KG1 (cell line): ENCODE measurements at places on chromosomes 2 and 18.

- DNase-seq: peak; percentile 23
These were observed 515.8 kb downstream of the GALR1 start for GRCh38 chr18:77765468-77765867.

- no peak for DNase-seq
These were observed 168.9 kb upstream of the CDH20 start for GRCh38 chr18:61164321-61164720.

- DNase-seq: no peak
These were observed 467.8 kb downstream of the ZEB2 start for GRCh38 chr2:144052083-144052482.

- DNase-seq: no peak
These were observed 384.1 kb downstream of the TNS1 start for GRCh38 chr2:217618744-217619143.

DNA sequence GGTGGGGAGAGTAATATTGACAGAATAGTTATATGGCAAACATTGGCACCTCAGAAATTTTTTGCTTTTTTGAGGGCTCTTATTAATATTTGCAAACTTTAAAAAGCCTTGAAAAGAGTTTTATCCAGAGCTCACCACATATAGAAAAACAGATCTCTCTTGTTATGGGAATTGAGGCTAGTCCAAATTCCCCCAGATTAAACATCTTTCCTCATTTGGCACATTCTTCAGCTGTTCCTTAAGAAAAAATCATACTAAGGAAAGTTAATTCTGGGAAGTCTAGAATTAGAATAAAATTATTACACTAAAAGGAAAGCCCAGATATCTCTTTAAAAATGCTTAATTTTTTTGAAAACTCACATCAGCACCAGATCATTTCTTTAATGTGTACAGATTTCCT lies 5.6 kb downstream of the TFPI start:
- no peak for DNase-seq

DNA sequence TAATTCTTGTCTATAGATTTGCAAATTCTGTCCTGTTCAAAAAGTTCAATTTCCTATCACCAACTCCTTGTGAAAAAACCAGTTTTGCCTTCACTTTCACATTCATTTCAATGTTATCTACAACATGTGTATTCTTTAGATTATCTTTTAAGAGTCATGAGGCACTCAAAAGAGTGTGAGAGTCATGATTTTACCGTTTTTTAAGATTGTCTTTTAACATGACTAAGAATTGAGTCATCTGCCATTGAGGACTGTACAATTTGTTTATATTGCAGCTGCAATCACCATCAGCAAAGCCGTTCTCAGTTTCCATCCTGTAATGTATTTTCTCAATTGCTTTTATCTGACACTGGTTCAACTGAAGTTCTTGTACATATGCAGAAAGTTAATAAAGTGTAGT lies 275.8 kb downstream of the LNPK start:
- no peak for DNase-seq

- DNase-seq: no peak
These were observed 1.1 kb upstream of the IMP4 start for GRCh38 chr2:130341562-130342019.

GRCh38 chr18:66109981-66110380 lies 359.2 kb downstream of the CDH7 start:
- no peak for DNase-seq

- DNase-seq: no peak
These were observed 11.0 kb downstream of the TBR1 start for GRCh38 chr2:161426922-161427663.

- no peak for DNase-seq
These were observed 11.7 kb downstream of the YIPF4 start for GRCh38 chr2:32289165-32289999.

DNA sequence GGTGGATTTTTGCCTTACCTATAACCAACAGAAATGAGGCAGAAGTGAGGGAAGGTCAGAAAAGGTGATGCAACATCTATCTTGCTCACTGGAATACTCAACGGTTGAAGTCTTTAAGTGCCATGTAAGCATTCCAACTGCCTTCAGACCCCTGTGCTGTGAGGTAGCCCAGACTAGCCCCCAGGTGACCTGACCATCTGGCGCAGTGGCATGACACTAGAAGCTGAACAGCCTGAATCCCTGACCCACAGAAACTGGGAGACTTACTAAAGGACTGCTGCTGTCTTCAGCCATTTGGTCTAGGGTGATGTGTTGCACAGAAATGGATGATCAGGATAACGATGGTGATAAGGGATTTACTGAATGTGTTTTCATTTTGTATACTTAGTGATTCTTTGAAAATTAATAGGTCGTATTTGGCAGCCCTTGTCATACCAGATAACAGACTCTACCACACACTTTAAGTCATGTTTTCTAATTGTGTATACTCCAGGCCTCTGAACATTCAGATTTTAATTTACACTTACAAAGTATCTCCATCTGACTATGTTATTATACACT lies 161.5 kb downstream of the STK39 start:
- no peak for DNase-seq

DNA sequence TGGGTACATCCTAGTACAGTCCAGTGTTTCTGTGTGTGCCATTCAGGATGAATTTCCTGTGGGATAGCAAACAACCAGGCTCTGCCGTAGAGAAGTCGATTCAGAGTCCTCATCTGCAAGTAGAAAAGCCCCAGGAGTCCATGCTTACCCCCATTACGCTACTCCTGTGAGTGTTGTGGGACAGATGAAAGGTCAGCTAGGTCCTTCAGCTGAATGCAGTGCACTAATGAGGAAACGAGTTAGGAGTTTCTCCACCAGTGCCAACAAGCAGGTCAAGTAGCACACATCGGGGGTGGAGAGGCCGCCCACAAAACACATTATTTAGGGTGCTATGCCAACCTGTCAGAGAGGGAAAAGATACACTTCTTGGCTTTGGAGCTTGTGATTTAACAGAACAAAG lies 2.5 kb upstream of the GPR39 start:
- DNase-seq: no peak

GRCh38 chr2:54553075-54553474 lies 96.9 kb downstream of the SPTBN1 start:
- no peak for DNase-seq

- no peak for DNase-seq
These were observed 143.6 kb downstream of the ALPK2 start for GRCh38 chr18:58484989-58485981.

GRCh38 chr2:77588438-77588837 lies 66.3 kb upstream of the LRRTM4 start:
- DNase-seq: no peak

DNA sequence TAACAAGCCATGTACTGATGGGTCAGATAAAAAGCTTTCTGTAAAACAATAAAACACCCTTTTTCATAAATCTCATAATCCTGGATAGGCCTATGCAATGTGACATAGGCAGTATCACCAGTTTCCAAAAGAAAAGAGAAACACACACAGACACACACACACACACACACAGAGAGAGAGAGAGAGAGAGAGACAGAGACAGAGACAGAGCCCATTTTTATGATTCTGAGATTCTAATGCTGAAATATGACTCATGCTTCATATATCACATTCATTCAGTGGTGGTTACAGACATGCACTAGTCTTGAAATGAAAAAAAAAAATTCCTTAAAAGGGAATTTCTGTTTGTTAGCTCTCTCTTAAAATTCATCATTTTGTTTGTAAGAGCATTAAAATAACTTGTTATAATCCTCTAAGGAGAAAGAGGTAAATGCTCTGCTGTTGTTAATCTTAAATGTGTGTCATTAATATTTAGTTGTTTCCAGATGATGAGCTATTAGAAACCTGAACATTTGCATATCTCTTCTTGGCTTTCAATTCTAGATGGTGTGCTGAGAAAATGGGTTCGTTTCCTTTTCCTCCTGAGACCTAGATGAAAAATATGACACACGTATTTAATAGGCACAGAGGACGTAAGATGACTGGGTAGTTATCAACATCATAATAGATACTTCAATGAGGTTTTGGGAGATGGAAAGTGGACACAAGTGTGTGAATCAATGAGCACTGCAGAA lies 1598.7 kb upstream of the ACVR2A start:
- no peak for DNase-seq

DNA sequence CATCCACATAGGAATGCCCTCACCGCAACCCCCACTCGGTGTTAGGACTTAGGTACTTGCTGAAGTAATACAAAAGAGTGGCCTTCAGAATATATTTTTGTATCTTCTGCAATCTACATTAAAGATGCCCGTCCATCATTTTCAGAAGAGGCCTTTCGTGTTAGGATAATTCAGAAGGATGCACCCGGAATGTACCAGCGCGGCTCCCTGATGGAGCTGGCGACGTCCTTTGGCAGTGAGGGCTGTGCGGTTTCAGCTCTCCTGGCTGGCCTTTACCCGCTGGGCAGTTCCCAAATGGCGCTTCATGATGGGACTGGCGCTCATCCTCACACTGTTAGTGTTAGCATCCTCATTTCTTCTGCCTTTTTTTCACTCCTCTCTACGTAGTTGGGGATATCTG lies 15.3 kb downstream of the TWIST2 start:
- DNase-seq: no peak

- DNase-seq: no peak
These were observed 326.1 kb downstream of the PIK3C3 start for GRCh38 chr18:42281124-42281523.

GRCh38 chr2:17388798-17389197 lies 129.4 kb downstream of the RAD51AP2 start:
- DNase-seq: no peak

GRCh38 chr2:197124639-197125390 lies 185.8 kb downstream of the ANKRD44 start:
- no peak for DNase-seq

- DNase-seq: no peak
These were observed 26.6 kb downstream of the PTRHD1 start for GRCh38 chr2:24766609-24767008.

DNA sequence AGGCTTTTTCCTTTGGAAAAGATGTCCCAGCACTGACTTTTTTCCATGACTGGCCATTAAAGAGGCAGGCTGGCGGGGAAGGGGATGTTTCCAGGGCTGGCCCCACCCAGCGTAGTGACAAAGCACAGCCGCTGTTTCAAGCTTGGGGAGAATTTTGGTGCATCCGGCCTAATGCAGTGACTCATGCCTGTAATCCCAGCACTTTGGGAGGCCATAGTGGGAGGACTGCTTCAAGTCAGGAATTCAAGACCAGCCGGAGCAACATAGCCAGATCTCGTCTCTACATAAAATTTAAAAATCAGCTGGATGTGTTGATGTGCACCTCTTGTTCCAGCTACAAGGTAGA lies 78.0 kb upstream of the SH3BP4 start:
- no peak for DNase-seq

- DNase-seq: no peak
These were observed 97.5 kb downstream of the STPG4 start for GRCh38 chr2:47057687-47058002.
